ENCODE measurements at places on chromosomes 11 and 22.

GRCh38 chr11:6204706-6205105, 651 bp upstream of the C11orf42 start:
- DNase-seq: no peak

- peak; percentile 62 for DNase-seq
Measured at GRCh38 chr22:39808081-39808480, 85.5 kb downstream of the ENTHD1 start.

DNA sequence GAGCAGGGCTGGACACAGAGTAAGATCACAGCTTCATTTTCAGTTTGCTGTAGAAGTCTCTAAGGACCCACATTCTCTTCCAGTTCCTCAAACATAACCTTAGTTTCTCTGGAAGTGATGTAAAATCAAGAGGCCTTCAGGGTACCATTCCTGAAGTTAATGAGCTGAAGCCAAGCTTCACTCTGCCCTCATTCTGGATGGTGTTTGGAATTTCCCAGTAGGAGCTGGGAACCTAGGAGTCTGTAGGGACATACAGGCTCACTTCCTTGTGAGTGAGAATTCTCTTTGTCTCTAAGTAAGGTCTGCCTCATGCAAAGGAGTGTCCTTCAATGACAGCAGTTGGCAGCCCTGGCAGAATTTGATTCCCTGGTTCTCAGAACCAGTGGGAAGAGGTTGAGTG, 142.4 kb upstream of the NARS2 start:
- no peak for DNase-seq

GRCh38 chr11:119373059-119373920, 8.2 kb downstream of the USP2 start:
- DNase-seq: no peak

DNA sequence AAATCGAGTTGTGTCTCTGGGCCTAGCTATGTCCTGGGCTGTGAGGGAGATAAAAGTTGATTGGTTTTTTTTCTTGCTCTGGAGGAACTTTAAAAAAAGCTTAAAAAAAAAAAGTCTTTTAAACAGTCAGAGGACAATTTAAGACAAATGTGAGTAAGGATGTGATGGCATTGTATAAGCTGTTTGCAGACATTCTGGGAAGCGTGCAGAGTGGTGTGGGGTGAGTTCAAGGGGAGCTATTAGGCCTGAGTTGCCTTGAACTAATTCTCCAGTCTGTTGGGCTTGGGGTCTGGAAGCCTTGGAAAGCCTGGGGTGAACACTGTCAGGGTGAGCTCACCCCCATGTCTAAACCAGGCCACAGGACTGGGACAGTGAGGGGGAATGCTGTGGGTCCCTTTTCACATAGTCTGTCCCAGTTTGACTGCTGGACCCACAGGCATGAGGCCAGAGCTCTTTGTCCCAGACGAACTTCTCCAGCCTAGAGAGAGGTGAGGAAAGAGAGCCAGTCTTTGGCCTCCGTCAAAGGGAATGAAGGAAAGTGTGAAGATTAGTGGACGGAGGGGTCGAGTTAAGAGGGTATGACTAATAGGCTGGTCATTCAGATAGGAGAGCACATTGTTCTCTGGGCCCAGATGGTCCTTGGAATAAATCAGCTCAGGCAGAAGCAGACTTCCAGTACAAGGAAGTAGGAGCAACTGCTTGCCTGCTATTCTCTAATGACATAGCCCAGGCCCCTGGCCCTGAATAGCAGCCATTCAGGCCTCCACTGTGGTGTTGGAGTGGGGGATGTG, 76.4 kb upstream of the NNMT start:
- peak; percentile 66 for DNase-seq

Measured in ELF-1 (cell line).